GM23338 (cell line): ENCODE measurements at places on chromosomes 7 and 10. TPM values are rescaled to one million over a fixed set of nuclear protein-coding genes. Genes with fewer than 3 reads are reported as not detected.

DNA sequence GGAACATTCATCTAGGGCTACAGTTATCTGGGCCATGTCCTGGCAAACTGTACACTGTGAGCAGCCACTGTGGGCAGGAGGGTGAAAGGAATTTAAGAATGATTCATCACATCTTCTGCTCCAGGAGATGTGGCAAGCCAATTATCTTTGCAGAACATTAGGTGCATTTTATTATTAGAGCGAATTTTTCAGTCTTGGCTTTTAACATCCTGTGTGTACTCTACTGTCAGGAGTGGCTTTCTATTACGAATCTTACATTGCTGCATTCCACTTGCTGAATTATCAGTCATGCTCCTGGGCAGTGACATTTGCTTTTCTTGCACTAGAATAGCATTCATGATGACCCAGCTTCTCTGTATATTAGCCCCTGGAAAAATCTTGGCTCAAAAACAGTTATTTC is 109.2 kb upstream of the TARP start:
- no peak overlapping the region for H3K27ac ChIP-seq
- no peaks in the 10 kb centered on the region for H3K4me1 ChIP-seq
- H3K27me3 ChIP-seq: no peaks in the 10 kb centered on the region
- H3K4me3 ChIP-seq: no peak overlapping the region
- no peaks in the 10 kb centered on the region for H3K36me3 ChIP-seq

DNA sequence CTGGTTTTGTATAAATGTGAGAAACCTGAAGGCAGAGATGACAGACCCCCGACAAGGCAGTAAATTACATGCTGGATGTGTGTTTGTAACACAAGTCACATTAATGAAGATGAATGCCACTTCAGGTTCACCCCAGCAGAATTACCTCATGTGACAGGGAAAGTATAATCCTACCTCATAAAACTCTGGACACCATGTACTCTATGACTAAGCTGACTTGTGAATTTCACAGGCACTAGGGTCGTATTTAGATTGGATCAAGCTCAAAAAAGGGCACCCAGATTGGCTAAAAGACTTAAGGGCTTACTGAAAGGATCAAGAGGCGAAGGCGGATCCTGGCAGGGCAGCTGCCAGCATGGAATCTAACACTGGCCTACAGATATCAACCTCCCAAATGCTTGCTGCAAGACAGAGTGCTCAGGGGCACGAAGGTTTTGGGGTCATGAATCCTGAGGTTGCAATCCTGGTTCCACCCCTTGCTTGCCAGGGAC is 161.4 kb downstream of the PIP4K2A start:
- no peak overlapping the region for H3K27ac ChIP-seq
- no peak overlapping the region for H3K4me3 ChIP-seq
- H3K4me1 ChIP-seq: peaks cover 16% of the 10 kb centered on the region

The MMP21 gene
- total RNA-seq: not detected in 2 replicates

- H3K4me1 ChIP-seq: no peaks in the 10 kb centered on the region
- H3K27ac ChIP-seq: no peak overlapping the region
- no peaks in the 10 kb centered on the region for H3K36me3 ChIP-seq
Observed at GRCh38 chr7:117592011-117592635, 112.3 kb downstream of the CFTR start.

DNA sequence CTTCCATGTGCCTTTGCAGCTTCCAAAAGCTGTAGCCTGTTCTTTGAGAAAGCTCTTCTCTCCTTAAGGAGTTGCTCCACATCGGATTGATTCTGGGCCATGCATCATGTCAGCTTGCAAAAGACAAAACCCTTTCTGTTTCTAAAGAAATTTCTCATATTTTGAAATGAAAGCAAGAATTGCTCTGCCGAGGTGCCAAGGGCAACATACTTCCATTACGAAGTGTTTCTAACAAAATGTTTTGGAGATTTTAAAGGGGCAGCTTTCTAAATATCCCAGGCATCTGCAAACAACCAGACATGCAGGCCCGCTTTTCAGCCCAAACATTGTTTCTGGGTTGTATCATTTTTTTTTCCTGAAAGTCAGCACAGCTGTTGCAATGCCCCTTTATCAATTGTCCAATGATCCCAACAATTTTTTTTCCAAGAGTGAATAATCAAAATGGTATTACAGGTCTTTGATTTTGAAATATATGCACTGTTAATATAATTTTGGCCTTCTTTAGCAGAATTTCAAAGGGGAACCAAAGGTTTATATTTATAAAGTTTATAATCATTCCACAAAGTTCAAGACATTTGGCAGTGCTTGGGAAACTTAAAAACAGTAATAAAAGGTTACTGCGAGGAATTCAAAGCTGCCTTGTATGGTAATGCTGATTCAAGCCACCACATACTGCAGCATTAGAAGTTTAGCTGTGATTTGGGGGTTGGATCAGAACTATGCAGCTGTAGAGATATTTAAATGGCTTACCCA is 61.0 kb downstream of the TES start:
- no peaks in the 10 kb centered on the region for H3K36me3 ChIP-seq
- H3K4me1 ChIP-seq: peaks cover 21% of the 10 kb centered on the region
- no peak for DNase-seq
- no peak overlapping the region; the same call in 1 of the 2 replicates for H3K4me3 ChIP-seq
- H3K27me3 ChIP-seq: no peaks in the 10 kb centered on the region
- H3K27ac ChIP-seq: no peak overlapping the region

GRCh38 chr10:113135025-113135424 is 185.0 kb downstream of the TCF7L2 start:
- DNase-seq: peak; percentile 77
- H3K4me3 ChIP-seq: peak overlapping the region; percentile 30
- H3K36me3 ChIP-seq: no peaks in the 10 kb centered on the region; the same call in 1 of the 2 replicates
- peaks cover 98% of the 10 kb centered on the region for H3K4me1 ChIP-seq

The SPDYE11 gene
- total RNA-seq: not detected in 2 replicates

The PRSS58 gene
- not detected in 2 replicates for total RNA-seq

The MUC12 gene
- total RNA-seq: 3.8 and 4.6 TPM in 2 replicates

DNA sequence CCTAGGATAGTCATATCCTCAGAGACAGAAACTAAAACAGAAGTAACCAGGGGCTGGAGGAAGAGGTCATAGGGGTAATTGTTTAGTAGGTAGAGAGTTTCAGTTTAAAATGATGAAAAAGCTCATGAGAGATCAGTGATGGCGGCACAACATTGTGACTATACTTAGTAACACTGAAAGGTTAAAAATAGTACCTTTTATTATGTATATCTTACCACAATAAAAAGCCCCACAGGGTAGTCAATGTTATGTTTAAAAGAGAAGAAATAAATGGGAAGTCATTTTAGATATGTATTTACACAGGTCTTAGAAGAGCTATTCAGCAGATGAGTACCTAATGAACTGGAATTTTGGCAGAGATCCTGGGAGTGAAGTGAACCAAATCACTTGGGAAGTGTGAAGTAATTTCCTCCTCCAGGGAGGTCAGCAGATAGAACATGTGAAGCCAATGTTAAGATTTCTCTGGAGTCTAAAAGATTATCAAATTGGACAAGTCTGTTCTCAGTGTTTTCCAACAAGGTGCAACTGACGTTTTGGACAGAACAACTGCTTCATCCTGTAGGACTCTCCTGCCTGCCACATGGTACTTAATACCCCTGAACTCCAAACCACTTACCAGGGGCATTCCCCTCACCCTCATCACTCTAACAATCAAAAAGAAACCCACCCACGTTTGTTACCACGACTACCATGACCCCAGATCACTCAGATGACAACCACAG is 6.4 kb downstream of the CDCA7L start:
- H3K27ac ChIP-seq: peak overlapping the region; percentile 8; the same call in 1 of the 2 replicates
